NCI-H2029 treated with DMSO at 0.1 percent for 48 hours (cell line): ENCODE measurements at places on chromosomes 6 and 20.

DNA sequence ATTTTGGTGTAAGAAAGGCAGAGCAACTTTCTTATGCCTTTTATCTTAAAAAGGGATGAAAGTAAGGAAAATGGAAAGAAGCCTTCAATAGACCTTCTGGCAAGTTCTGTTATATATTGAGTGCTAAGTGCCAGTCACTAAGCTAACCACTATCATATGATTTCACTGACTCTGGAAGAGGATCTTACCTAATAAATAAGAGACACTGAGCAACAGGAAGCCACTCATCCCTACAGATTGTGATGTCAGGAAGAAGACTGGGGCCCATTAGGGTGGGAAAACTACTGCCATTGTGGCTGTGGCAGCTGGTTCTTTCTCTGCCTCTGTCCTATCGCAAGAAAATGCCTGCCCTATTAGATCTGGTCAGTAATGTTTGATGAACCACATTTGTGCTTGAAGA, 89.6 kb downstream of the AIG1 start:
- DNase-seq = no peak

GRCh38 chr6:38404355-38404754, 235.4 kb downstream of the BTBD9 start:
- DNase-seq = no peak

DNA sequence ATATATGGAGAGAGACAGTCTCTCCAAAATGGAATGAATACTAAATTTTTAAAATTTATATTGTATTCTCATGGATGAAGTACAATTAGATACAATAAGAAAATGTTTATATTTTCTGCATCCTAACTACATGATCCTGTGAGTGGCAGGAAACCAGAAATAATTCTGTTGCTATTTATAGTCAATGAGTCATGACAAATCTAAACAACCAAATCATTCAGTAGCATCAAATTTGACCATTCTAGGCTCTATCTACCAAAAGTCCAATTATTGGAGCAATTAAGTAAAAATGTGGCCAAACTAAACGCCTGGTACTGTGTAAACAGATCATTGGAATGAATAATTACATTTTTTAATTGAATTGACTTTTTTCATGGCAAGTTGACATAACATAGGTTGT, 959.8 kb downstream of the EPHA7 start:
- no peak for DNase-seq

DNA sequence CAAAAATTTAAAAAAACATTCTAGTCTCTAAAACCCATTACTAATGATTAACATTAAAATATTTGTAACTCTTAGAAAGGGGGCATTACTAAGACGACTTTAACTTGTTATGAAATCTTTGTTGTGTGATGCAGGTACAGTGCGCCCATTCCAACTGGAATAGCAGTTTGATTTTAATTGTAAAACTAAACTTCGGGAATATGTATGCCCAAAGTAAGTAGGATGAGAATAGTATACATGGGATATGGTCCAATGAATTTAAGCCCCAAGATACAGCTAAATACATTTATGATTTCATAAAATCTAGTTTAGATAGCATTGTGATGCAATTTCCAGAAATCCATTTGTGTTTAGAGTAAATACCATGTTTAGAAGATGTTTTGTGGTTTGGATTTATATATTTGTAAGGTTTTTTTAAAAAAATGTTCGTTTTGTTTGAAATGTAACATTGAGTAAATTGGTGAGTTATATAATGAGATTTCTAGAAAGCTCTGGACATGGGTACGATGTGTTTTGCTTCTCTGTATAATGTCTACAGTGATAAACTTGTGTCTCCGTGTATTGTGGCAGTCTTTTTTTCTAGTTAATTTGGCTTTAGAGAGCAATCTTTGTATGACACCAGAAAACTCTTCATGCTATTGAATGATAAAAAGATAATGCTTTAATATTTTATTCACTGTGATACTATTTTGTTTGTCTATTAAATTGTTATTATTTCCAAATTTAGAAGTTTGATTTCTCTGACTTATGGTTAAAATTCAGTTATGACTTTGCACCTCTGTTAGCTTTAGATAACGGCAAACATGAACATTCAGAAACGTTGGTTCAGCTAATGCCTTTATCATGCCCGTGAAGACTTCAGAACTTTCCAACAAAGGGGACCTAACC, 54.8 kb downstream of the RNF182 start:
- no peak for DNase-seq

GRCh38 chr6:105810105-105810921, 275.8 kb upstream of the PRDM1 start:
- no peak for DNase-seq
